IPS-NIHi11 (cell line): ENCODE measurements at places on chromosomes 16 and 17.

GRCh38 chr17:32208436-32208835 lies 57.2 kb upstream of the RHBDL3 start:
- no peak for DNase-seq

GRCh38 chr17:4854111-4854681 lies 21.1 kb downstream of the MINK1 start:
- DNase-seq = no peak

DNA sequence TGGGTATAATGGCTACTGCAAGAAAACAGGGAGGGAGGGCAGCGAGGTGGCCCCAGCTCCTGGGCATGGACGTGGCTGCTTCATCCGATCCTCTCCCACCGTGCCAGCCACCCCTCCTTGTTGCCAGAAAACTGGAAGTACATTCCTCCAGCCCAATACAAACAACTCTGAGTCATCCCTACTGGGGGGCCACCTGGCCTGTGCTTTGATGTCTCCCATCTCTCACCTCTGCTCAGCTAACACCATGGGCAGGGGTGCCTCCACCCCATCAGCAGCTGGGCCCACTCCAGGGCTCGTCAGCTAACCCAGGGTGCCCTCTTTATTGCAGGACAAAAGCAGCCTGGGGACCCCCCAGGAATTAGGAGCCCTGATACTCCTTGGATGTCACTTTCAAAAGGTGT lies 2.0 kb downstream of the RHBDF2 start:
- no peak for DNase-seq

DNA sequence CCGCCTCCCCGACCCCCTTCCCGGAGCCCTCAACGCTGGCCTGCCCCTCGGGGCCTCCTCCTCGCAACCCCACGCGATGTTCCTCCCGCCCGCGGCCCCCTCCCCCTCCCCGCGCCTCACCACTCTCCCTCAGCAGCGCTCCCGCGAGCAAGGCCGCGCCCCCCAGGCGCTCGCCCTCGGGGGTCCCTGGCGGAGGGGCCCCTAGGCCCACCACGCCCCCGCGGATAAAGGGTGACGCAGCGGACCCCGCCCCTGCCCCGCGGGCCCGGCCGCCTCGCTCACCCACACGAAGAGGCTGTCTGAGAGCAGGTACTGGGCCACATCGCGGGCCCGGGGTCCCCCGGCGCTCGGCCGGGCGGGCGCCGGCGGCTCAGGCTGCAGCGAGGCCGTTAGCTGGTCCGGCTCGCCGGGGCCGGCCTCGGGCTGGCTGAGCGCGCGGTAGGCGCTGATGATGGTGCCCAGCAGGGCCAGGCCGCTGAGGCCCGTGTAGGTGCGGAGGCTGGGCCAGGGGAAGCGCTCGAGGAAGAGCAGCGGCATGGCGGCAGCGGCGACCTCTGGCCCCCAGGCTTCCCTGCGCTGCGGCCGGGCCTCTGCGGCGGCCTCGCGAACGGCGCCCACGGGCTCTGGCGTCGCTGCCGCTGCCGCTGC lies 430 bp downstream of the AMFR start:
- peak; percentile 72 for DNase-seq

GRCh38 chr17:55478971-55479370 lies 32.3 kb downstream of the SMIM36 start:
- DNase-seq = no peak

- DNase-seq = no peak
These were observed 13.1 kb upstream of the ZFHX3 start for GRCh38 chr16:73060892-73061490.

DNA sequence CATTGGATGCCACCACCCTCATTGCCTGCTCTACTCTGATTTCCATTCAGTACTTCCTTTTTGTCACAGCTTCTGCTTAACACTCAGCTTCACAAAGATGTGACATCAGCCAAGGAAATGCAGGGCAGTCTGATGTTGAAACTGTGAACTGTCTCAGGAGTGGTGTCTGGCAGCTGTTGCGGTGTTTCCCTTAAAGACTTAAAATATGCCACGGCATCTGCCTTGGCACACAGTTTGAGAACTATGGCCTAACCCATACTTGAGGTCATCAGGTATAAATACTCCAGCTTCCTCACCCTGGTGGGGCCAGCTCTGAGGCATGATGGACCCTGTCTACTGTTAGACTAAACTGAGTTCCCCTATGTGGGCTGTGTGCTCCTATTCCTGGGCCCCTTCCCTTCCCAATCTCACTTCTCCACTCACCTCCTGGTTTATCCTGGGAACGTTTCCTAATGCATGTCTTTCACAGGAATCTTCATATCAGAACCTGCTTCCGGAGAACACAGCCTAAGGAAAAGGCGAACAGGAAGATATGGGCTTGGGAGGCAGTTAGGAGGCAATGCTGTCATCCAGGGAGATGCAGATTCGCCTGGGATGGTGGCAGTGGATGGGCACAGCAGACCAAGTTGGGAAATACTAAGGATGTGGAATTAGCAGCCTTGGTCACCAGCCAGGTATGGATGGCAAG lies 96.5 kb downstream of the WSCD1 start:
- DNase-seq = no peak

GRCh38 chr16:24713379-24713778 lies 16.1 kb upstream of the TNRC6A start:
- DNase-seq = no peak
